ENCODE measurements at places on chromosomes 2 and 18. TPM values are rescaled to one million over a fixed set of nuclear protein-coding genes. Genes with fewer than 3 reads are reported as not detected.

Gene RBM45
- total RNA-seq: 20.8 TPM

Gene MC2R
- total RNA-seq: not detected

Gene CDH20
- total RNA-seq: 36.9 TPM

Gene RAB11FIP5
- total RNA-seq: 17.6 TPM

Gene DSEL
- total RNA-seq: 32.9 TPM

Gene KCNF1
- total RNA-seq: 6.8 TPM

Gene CHST9
- total RNA-seq: 3.8 TPM

Gene ASXL3
- 30.6 TPM for total RNA-seq

Gene PSMA8
- not detected for total RNA-seq

Gene SERPINB4
- total RNA-seq: not detected

Gene PMS1
- total RNA-seq: 47.7 TPM

Gene DPYSL5
- total RNA-seq: 40.3 TPM

Gene EFEMP1
- total RNA-seq: 228 TPM

Gene TNFAIP6
- total RNA-seq: 7.2 TPM

Gene PCARE
- 57.0 TPM for total RNA-seq
